ENCODE measurements at places on chromosomes 11 and 22.

- DNase-seq, result no peak
These were observed 778 bp upstream of the PAK1 start for GRCh38 chr11:77474684-77475060.

DNA sequence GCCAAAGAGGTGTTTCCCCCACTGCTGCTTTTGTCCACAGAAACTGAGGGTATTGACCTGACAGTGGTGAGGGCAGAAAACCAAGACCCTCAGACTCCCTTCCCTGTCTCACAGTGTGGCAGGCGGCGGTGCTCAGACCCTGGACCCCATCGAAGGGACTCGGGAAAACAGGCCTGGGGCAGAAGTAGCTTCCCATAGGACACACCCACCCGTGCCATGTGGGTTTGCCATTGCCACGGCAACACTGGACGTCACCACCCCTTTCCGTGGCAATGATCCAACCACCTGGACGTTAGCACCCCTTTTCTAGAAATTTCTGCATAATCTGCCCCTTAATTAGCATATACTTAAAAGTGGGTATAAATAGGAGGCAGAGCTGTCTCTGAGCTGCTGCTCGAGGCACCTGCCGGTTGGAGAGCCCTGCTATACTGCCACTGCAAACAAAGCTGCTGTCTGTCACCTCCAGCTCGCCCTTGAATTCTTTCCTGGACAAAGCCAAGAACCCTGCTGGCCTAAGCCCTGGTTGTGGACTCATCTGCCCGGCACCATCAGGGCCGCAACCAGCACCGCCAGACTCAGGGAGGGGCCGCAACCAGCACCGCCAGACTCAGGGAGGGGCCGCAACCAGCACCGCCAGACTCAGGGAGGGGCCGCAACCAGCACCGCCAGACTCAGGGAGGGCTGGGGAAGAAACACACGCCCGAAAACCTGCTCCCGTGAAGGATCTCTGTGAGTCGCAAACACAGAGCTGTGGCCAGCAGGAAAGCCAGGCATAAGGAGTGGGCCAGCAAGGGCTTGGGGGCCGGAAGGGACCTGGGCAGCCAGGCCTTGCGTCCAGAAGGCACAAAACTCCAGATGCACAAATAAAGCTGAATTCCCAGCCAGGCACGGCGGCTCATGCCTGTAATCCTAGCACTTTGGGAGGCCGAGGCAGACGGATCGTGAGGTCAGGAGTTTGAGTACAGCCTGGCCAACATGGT lies 10.4 kb downstream of the MLC1 start:
- DNase-seq, result no peak

GRCh38 chr11:127003260-127003981 lies 2.9 kb upstream of the KIRREL3 start:
- DNase-seq, result no peak

DNA sequence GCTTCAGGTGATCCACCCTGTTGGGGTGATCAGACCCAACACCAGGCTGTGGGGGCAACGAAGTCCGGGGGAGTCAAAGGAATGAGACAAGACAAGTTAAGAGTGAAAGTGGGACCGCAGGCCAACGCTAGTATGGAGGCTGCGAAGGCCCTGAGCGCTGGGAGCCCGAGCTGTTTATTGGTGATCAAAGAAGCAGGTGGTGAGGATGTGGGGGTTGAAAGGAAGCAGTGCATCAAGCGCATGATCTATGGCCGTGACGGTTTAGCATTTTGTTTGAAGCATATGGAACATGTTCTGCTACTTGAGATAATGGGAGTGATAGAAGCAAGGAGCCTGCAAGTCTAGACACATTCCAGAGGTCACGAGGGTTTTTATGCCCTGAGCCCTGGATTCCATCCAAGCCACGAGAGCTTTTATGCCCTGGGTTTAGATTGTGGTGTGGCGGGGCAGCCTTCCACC lies 49.5 kb downstream of the MCHR1 start:
- no peak for DNase-seq

GRCh38 chr22:24995649-24996180 lies 43.2 kb downstream of the KIAA1671 start:
- DNase-seq, result no peak
